ENCODE measurements at places on chromosomes 2 and 18.

GRCh38 chr2:191478799-191479679 lies 198.9 kb upstream of the NABP1 start:
- no peak for DNase-seq

DNA sequence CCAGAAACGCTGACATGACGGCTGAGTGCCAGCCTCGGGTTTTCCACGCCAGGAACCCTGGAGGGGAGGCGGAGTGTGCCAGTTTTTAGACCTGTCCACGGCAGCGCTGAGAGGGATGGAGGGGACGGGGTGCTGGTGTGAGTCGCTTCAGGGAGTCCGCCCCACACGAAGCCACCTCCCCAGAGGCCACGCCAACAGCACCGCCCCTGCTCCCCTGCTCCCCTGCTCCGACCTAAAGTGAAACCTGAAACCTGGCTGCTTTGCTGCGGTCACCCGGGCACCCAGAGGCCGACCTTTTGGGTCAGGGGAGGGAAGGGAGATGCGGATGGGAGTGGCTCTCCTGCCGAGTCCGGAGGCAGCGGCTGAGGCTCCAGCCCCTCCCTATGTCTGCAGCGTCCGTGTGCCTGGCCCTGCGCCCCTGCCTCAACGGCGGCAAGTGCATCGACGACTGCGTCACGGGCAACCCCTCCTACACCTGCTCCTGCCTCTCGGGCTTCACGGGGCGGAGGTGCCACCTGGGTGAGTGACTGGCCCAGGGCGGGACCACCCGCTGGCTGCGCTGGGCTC lies 38.1 kb downstream of the SNED1 start:
- peak; percentile 19 for DNase-seq

- no peak for DNase-seq
Observed at GRCh38 chr2:201827621-201828020, 21.3 kb downstream of the CDK15 start.

- no peak for DNase-seq
Observed at GRCh38 chr18:60277855-60278480, 94.6 kb downstream of the MC4R start.

GRCh38 chr2:54212456-54212855 lies 43.6 kb downstream of the TSPYL6 start:
- no peak for DNase-seq

GRCh38 chr2:182667315-182667695 lies 48.8 kb upstream of the DNAJC10 start:
- DNase-seq = no peak

- DNase-seq = no peak
Observed at GRCh38 chr2:26607698-26608097, 33.5 kb downstream of the CIB4 start.

GRCh38 chr2:206984206-206984605 lies 44.9 kb downstream of the CPO start:
- no peak for DNase-seq

DNA sequence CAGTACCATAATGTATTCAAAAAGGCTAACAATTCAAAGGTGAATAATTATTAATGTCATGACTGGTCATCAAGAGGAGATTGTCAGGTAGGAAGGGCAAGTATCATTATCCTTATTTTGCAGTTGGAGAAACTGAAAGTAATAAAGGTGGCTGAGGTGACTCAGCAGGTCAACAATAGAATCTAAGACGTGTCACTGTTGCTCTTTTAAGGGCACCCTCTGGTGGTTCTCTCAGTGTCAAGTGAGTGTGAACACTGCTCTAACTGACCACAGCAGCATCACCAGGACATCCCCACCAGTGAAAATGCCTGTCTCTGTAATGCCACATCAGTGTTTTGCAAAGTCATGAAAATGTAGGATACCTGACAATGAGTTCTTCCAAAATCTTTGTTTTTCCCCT lies 69.7 kb downstream of the DCC start:
- DNase-seq = no peak

- DNase-seq = no peak
Observed at GRCh38 chr18:45678850-45679249, 45.1 kb upstream of the SLC14A1 start.

DNA sequence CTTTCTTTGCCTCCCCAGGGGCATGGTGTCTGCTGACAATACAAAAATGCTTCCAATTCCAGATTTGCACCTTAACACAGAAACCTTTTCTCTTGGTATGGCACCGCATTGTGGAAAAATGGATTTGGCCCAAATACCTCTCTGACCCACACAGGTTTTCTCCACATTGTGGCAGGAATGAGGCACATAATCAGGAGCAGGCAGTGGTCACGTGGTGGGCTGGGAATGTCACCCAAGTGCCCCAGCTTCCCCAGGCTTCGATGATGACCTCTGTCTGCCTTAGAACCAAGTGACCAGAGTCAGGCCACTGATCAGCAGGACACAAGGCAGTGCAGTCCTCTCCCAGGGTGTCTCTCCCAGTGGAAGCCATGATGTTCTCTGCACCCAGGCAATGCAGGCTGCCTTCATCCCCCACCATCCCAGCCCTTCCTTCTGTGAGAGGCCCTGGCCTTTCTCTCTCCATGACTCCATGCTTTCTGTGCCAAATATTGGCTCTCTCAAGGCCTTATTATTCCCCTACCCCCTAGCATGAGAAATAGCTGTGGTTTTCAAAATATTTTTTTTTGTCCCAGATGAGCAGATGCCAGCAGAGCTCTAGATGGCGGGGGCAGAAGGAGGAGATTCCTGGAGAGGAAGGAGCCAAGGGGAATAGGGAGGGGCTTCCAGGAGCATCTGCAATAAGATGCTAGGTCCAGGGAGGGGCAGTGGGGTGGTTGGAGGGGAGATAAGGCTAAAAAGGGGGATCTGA lies 198.9 kb downstream of the ACKR3 start:
- no peak for DNase-seq

GRCh38 chr18:14940735-14941134 lies 192.8 kb downstream of the ANKRD30B start:
- DNase-seq = no peak

DNA sequence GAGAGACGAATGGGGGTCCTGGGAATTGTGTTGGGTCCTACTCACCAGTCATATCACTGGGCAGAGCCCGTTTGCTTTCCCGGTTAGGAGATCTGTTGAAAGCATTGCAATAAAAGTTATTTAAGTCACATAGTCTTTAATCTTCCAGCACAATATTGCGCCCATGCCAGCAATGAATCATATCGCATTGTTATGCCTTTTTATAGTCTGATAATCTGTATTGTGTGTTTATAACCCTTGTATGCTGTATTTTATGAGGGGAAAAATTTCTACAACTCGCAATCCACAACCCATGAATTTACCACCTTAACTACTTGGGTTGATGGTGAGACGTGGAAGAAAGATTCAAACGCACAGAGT lies 211.9 kb upstream of the SMIM21 start:
- DNase-seq = no peak

DNA sequence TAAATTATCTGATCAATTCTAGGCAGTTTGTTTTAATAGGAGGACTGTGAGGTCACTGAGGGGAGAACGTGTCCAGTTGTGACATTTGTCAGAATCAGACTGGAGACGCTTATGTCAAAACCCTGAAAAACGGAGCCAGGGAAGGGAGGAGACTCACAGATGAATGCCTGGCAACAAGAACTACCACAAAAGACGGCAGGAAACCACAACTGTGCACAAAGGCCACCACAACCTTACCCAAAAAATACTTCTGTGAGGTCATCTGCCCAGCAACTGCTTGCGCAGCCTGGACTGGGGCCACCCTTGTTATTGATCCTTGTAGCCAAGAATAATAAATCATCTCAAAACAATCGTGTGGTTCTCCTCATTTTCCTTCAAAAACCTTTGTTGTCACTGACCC lies 173.0 kb upstream of the ALKAL2 start:
- DNase-seq = no peak

GRCh38 chr2:202848813-202849212 lies 22.8 kb downstream of the ICA1L start:
- DNase-seq = no peak

GRCh38 chr2:9099341-9099751 lies 95.9 kb upstream of the MBOAT2 start:
- DNase-seq = no peak

DNA sequence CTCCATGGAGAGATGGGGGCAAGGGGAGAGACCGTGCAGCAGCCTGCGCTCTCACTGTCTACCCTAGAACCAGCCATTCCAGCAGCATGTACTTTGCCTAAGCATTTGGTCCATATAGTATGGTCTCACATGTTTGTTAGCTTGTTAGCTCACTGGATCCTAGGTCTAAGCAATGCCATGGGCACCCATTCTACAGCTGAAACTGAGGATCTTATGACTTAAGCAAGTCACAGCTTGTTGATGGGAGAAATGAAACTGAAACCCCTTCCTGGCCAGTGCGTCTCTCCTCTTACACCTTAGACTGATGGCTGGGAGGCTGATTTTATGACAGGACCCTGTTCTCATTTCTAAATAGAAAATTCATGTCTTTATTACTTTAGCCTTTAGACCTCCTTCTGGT lies 90.1 kb downstream of the EPAS1 start:
- no peak for DNase-seq

DNA sequence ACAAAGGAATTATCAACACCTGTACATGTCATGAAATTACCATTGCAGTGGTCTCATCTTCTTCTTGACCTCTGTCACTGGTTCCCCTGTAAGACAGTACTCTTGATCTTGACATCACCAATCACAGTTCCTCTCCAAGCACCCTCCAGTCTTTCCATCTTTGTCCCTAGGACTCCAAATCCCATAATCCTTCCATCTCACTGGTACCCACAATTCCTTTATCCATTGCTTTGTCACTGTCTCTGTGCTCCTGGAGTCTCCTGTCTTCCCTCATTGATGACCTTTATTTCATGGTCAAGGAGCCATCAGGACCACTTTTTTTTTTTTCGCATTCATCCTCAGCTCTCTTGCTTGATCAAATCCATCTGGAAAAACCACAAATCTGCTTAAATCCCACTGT lies 56.7 kb downstream of the COL4A3 start:
- no peak for DNase-seq

DNA sequence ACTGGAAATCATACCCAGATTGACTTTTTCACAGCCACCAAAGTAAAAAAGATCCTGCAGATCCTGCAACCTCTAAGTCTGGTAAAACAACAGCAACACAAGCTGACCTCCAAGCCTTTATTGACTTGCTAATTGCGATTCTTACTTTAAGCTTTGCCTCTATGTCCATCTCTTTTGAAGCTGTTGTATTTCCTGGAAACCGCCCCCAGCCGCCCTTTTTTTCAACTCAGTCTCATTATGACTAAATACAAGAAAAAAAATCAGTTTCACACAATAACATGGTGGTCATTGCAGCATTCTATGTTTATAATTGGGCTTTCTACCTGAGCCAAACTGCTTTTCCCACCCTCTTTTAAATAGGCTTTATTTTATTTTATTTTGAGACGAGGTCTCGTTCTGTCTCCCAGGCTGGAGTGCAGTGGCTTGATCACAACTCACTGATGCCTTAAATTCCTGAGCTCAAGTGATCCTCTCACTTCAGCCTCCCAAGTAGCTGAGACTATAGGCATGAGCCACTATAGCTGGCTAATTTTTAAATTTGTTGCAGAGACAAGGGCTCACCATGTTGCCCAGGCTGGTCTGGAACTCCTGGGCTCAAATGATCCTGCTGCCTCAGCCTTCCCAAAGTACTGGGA lies 76.2 kb downstream of the MOGAT1 start:
- no peak for DNase-seq

Data from stimulated activated CD4-positive, alpha-beta T cell treated with anti-CD3 and anti-CD28 coated beads, Interleukin-2, amount 100 ng/mL, for 4 hours (primary cell).